AG04449 (cell line): ENCODE measurements at places on chromosomes 6 and 20.

GRCh38 chr6:132969196-132969595 lies 154.8 kb downstream of the RPS12 start:
- no peak for DNase-seq

GRCh38 chr20:61170496-61171320 lies 81.4 kb upstream of the CDH4 start:
- DNase-seq: no peak

DNA sequence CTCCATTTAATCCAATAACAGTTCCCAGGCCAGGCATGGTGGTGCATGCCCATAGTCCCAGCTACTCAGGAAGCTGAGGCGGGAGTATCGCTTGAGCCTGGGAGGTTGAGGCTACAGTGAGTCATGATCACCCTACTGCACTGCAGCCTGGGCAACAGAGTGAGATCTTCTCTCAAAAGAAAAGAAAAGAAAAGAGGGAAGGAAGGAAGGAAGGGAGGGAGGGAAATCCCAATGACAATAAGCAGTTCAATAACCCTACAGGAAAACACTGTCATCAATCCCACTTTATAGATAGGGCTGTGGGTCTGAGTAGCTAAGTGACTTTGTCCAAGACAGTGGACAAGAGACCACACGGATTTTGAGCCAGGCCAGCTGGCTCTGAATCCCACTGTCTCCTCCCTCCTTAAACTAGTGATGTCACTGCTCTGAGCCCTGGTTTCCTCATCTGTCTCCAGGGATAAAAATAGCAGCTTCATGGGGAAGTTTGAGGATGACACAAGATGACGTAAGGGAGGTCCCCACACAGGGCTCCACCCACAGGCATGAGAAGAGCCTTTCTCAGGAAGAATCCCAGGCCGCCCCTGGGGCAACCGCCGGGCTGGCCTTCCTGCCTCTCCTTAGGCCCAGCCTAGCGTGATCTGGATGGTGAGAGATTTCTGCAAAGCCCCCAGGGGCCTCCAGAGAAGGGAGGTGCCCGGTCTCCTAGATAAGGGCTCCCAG lies 7.2 kb upstream of the TRIB3 start:
- no peak for DNase-seq

GRCh38 chr6:130105996-130106704 lies 87.8 kb downstream of the L3MBTL3 start:
- DNase-seq: no peak

GRCh38 chr6:134787261-134787877 lies 162.5 kb downstream of the ALDH8A1 start:
- no peak for DNase-seq

DNA sequence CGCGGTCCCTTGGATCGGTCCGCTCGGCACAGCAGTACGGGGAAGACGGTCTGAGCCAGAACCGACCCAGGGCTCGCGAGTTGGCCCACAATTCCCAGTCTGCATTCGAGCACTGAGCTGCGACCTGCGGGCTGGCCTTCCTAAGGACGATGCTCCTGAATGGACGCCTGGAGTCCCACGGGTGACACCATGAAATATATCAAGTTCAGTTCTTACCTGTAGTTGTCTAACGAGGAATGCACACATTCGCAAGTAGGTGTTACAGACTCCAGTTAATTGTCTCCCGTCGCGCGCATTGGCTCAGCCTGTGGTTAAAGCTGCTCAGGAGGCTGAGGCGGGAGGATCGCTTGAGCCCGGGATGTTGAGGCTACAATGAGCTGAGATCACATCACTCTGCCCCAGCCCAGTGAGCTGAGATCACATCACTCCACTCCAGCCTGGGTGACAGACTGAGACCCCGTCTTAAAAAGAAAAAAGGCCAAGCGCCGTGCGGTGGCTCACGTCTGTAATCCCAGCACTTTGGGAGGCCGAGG lies 802 bp downstream of the PEX7 start:
- no peak for DNase-seq

DNA sequence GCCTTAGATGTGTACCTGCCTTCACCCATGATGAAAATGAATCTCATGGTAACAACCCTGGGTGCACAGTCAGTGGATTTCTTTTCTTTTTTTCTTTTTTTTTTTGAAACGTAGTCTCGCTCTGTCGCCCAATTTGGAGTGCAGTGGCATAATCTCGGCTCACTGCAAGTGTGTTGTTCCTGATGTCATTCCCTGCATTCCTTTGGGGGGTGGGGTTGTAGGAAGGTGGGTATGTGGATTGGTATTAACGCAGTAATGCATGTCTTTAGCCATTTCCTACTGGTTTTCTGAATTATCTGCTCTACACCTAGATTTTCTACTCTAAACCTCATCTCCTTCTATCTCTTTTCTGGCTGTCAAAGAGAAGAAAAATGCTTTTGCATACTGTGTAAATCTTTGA lies 146.6 kb downstream of the RNF144B start:
- DNase-seq: no peak

- no peak for DNase-seq
Observed at GRCh38 chr6:1814279-1814678, 204.6 kb downstream of the FOXC1 start.

DNA sequence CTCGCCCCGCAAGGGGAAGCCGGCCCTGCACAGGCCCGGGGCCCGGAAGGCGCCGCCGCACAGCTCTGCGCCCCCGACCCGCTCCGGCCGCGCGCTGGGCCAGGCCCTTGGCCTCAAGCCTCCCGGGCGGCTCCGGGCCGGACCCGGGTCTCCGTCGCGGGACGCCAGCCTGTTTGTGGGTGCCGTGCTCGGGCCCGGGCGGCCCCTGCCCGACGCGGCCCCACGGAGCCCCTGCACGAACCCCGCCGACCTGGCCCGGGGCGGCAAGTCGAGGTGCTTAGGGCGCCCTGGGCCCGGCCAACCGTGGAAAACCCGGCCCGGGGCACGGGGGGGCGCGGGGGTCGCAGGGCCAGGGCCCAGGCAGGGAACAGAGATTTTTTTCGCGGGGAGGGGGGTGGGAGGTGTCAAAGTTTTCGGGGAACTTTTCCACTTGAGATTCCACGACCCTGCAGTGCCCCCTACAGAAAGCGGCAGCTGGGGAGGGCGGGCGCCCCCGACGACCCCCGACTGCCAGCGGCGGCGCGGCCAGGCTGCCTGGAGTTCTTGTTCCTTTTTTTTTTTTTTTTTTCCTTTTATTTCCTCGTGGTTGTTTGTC lies 805 bp upstream of the STX16 start:
- DNase-seq: no peak

GRCh38 chr6:84853901-84854300 lies 89.5 kb upstream of the TBX18 start:
- DNase-seq: no peak

GRCh38 chr20:51906049-51906448 lies 103.7 kb upstream of the SALL4 start:
- no peak for DNase-seq

GRCh38 chr6:157235600-157236039 lies 87.7 kb downstream of the TMEM242 start:
- no peak for DNase-seq

GRCh38 chr6:157424491-157425020 lies 43.6 kb downstream of the ZDHHC14 start:
- no peak for DNase-seq

GRCh38 chr20:35385733-35386132 lies 26.0 kb downstream of the UQCC1 start:
- no peak for DNase-seq

DNA sequence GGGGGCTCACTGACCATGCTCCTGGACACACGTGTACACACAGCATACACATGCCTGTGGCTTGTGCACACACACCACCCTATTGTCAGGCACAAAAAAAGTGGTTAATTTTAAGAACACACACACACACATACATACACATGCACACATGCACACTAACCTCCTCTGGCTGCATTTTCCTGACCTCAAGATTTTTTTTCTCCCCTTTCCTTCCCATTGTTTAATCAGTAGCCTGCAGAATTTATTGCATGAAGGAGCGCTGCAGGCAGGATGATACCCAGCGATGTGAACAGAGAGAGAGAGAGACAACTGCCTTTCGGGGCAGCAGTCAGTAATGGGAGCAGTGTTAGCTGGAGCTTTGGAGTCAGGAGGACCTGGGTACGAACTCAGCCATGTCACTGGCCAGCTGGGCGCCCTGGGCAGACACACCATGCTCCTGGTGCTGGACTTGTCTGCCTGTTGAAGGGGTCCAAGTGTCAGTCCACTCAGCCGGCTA lies 990 bp upstream of the TRAF3IP2 start:
- no peak for DNase-seq

DNA sequence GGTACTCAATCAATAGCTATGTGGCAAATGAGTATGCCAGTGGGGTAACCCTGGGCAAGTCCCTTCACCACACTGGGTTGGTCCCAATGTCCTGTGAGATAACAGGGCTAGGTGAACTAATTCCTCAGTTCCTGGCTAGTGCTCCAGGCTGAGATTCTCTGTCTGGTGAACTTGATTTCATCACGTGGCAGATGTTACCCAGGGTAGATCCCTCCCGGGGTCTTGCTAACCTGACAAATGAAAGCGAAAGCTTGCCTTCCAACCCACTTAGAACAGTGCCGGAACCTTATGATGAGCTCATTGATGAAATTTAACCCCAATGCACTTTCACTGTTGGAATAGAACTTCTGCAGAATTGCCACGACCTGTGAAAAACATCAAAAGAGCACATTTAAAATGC lies 6.6 kb upstream of the ANKRD60 start:
- no peak for DNase-seq

DNA sequence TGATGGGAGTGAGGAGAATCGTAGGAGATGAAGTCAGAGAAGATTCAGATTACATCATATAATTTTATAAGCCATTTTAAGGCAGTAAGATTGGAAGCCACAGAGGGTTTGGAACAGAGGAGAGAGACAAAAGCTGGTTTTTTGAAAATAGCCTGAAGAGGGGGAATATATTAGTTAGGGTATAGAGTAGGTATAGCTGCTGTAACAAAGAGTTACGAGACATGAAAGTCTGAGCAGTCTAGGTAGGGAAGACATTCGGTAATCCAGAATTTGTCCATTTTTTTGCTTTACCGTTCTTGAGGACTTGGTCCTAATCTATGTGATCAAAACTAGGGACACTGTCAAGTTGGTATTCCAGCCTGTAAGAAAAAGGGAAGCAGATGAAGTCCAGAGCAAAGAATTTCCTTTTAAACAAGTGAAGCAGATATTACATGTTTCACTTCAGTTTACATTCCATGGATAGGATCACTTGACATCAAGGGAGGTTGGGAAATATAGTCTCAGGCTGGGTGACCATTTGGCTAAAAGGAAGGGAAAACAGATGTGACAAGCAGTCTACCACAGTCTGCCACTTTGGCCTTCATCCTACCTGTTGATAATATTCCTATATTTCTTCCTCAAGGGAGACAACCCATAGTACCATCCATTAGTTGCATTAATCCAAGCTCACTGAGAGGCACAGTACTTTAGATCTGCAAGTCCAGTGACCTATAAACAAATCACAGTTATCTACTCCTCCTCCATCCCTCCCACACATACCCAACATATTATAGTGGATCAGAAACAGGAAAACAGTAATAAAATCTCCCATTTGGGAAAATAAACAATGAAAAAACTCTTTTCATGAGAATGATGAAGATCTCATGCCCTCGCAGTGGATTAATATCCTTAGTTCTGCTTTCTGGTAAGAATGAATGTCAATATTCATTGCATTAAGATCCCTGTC lies 10.2 kb downstream of the FAM135A start:
- DNase-seq: no peak

DNA sequence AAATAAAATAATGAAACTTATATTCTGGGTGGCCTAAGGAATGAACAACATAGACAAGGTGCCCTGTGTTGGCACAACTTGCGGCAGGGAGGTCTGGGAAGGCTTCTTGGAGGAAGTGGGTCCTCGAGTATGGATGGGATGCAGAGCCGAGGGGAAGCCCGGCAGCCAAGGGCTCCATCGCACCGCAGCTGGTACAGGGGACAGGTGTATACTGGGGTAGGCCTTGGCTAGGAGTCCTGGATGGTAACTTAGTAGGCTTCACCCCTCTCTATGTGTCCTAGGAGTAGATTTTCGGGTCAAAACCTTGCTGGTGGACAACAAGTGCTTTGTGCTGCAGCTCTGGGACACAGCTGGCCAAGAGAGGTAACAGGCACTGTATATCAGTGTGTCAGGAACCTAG lies 28.0 kb downstream of the RAB44 start:
- no peak for DNase-seq

- no peak for DNase-seq
Observed at GRCh38 chr6:125123468-125124048, 30.0 kb upstream of the TPD52L1 start.

DNA sequence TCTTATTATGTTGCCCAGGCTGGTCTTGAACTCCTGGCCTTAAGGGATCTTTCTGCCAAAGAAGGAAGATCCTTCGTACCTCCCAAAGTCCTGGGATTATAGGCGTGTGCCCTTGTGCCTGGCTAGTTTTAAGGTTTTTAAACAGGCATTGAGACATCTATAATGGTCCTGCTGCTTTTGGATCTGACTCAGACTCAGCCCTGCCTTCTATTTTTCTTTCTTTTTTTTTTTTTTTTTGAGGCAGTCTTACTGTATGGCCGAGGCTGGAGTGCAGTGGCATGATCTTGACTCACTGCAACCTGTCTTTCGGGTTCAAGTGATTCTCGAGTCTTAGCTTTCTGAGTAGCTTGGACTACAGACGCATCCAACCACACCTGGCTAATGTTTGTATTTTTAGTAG lies 73.7 kb downstream of the PHF20 start:
- no peak for DNase-seq

GRCh38 chr20:38115205-38115604 lies 49.9 kb downstream of the TGM2 start:
- no peak for DNase-seq

GRCh38 chr6:112050429-112050828 lies 3.5 kb upstream of the CCN6 start:
- DNase-seq: no peak
